ENCODE measurements at places on chromosomes 5 and 9. TPM values are rescaled to one million over a fixed set of nuclear protein-coding genes. Genes with fewer than 3 reads are reported as not detected.

- no peak for DNase-seq
Observed at GRCh38 chr9:22098643-22099332, 89.7 kb upstream of the CDKN2B start.

DNA sequence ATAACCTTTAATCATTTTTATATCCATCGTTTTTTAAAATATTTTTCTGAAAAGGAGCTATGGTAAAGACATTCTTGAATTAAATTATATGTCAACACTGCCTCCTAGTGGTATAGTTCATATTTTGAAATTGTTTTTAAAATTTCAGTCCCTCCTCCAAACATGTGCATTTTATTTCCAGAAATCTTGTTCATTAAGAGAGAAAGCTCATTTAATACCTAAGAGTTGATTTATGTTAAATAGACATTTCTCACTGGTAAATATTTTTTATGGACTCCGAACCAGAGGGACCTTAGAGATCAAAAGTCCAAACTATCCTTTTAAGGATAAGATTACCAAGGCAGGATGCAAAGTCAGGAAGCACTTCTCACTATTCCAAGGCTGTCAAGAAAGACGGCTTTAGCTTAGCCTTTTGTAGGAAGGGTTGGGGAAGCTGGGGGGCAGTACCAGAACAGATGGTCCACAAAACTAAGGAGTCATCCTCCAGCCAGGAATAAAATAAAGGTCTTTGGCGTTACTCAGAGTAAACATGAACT lies 21.6 kb downstream of the BHMT start:
- peak; percentile 35 for DNase-seq

The GABRP gene
- polyA plus RNA-seq = 1.2 TPM

DNA sequence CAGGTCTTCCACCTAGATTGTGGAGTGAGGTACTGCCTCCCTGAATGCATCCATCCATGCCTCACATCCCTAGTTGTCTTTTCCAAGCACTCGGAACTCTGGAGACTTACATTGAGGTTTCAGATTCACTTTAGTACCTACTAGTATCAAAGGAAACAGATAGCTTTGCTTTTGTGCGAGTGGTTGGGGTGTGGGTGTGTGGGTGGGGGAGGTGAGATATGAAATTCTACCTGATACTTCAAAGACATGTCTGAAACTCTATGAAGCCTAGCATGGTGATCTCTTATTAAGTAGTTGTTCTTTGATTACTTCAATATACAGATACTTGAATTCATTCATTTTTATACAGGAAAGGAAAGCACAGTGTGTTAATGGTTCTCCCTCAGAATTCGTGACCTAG lies 64.4 kb downstream of the MCCC2 start:
- no peak for DNase-seq
